ENCODE measurements at places on chromosomes 11 and 22.

DNA sequence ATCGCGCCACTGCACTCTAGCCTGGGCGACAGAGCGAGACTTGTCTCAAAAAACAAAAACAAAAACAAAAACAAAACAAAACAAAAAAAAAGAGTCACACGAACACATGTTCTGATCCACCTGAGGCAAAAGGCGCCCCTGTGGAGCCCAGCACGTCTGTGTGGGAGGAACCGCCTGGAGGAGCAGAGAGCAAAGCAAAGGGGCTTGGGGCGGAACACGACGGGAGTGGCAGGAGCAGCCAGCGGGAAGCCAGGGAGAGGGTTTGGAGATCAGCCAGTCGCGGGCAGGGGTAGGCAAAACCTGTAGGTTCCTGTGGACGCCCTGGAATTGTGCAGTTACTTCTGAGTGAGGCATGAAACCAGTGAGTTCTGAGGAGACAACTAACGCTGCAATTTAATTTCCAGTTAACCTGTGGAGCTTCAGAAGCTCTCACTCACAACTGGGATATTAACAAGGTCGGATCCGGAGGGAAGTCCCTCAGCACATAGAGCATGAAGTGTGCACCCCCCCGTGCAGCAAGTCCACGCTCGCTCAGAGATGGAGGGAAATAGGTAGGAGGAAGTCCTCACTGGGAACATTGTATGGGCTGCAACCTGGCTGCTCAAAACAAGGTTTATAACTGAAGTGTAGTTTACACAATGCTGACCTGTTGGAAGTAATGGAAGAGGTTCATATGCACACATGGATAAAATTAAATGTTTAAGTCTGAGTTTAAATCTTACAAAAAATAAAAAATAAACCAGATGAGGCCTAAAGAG lies 13.2 kb upstream of the USP18 start:
- peak; percentile 23 for DNase-seq

GRCh38 chr11:59894616-59895015 lies 16.0 kb downstream of the OOSP3 start:
- DNase-seq = no peak

DNA sequence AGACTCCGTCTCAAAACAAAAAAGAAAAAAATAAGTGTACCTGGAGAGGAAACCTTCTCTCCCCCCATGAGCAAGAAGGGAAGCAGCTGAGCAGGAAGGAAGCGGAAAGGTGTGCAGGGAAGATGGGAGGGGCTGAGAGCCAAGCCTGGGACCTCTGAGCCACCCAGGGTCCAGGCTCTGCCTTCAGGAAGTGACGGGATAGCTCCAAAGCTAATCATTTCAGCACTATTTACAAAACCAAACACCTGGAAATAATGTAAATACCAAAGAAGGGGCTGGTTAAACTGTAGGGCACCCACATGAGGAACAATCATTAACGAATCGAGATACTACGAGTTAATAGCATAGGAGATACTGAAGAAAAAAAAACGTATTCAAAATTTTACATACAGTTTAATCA lies 27.9 kb downstream of the ARRB1 start:
- no peak for DNase-seq

GRCh38 chr11:115500547-115501501 lies 3.4 kb downstream of the CADM1 start:
- peak; percentile 82 for DNase-seq

- DNase-seq = no peak
Measured at GRCh38 chr11:2299773-2300172, 1.9 kb downstream of the C11orf21 start.

DNA sequence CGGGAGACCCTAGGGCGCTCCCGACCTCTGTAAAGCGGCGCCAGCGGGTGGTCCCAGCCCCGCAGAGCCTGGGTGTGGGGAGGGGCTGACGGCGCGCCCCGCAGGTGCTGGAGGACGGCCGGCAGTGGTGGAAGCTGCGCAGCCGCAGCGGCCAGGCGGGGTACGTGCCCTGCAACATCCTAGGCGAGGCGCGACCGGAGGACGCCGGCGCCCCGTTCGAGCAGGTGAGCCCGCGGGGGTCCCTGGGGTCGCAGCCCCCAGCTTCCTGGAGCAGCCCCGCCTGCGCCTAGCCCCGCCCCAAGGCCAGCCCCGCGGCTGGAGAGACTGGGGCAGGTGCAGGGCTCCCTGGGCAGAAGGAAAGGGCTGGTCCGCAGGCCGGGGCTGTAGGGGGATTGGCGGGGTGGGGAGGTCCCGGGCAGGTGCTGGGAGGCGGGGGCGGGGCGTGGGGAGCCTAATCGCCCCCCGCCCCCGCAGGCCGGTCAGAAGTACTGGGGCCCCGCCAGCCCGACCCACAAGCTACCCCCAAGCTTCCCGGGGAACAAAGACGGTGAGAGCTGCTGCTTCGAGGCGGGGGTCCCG lies 19.7 kb downstream of the EPS8L2 start:
- DNase-seq = peak; percentile 53

- no peak for DNase-seq
Measured at GRCh38 chr11:124811399-124812125, 11.4 kb upstream of the MSANTD2 start.

- DNase-seq = peak; percentile 71
Measured at GRCh38 chr11:12330485-12331231, 46.7 kb upstream of the PARVA start.

DNA sequence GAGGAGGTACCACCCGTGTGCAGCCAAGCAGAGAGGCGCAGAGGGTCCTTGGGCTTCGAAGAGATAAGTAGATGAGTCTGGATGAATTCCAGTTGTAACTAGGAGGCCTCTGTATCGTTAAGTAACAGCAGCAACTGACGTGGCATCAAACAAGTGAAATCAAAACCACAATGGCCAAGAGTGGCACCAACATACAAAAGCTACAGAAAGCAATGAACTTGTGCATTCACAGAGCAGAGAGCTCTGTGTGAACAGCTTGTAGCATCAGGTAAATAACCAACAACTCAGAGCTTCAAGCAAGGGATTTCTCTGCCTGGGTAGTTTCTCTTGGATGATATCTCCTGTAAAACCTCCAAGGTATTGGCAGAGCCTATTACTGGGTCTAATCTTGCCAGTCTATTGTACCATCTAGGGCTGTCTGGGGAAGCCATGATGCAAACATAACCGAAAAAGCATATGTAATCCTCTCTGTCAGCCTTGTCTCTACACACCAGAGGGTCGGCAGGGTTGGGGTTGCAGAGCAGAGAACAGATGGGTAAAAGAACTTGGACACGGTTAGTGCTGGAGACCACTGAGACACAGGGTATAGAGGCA lies 83.1 kb upstream of the USP47 start:
- no peak for DNase-seq

DNA sequence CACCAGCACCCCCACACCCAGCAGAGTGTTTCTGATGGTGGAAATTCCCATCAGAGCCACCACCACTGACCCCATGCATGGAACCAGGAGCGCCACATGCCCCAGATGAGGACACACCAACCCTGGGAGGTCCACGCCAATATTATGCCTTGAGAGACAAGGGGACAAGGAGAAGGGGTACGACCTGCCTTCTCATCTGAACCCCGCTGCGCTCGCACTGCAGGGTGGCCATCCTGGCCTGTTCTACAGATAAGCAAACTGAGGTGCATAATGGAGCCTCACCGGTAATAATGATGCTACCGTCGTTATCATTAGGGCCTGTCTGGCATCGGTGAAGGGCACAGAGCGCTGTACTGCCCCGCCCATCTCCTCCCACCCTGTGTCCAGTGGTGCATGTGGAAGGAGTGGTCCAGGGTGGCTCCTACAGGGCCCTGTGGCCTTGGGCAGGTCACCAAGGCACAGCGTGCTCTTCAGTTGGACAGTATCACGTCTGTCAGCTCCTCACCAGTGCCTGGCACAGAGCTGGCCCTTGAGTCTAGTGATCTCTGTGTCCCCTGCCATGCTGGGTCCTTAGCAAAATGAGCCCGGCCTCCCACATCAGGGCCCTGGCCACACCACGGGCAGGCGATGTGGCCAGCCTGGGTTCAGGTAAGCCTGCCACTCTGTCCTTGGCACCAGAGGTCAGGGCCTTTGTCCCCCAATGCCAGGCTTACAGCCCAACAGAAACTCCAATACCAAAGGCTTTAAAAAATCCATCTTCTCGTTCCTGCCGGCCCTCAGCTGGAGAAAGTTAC lies 92.2 kb downstream of the PHF21B start:
- no peak for DNase-seq

GRCh38 chr11:115630214-115630613 lies 126.0 kb upstream of the CADM1 start:
- no peak for DNase-seq

GRCh38 chr11:123491241-123491640 lies 61.2 kb downstream of the GRAMD1B start:
- no peak for DNase-seq

DNA sequence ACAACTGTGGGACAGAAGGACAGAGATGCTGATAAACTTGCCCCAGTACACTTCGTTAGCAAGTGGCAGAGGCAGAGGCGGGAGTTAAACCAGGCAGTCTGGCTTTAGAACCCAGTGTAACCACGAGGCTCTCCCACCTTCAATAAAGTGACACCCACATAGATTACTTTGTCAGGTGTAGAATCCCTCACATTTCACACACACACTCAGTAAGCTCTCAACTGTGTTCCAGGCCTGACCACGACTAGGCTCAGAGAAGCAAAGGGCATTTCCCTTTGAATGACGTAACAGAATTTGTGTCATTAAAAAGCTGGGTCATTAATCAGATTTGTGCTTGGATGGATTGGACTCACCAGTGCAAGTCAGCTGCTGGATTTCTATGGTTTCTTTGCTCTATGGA lies 118.3 kb upstream of the RCN1 start:
- DNase-seq = no peak

DNA sequence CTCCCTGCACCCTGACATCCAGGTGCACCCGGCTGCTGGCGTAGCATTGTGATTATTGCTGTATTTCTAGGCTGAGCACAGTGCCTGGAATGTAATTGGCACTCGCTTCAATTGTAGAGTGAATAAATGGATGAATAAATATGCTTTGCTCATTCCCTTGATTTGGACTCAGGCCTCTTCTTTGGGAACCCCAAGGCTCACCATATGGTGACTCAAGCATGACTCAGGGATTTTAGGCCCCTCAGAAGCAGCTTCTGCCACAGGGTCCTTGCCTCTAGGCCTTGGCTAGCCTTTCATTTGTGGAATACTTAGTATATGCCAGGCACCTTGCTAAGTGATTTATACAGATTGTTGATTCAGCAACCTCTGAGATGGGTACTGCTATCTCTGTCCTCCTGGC lies 78.9 kb downstream of the GRIK4 start:
- no peak for DNase-seq

All from NCI-H345 (cell line).